Esophagus muscularis mucosa (tissue), 4 donors: ENCODE measurements at places on chromosomes 5 and 9. TPM values are rescaled to one million over a fixed set of nuclear protein-coding genes. Genes with fewer than 3 reads are reported as not detected.

Gene SREK1
- total RNA-seq: 43.1 TPM

Gene NR4A3
- 1.2 TPM for total RNA-seq

Gene TSSK1B
- not detected for total RNA-seq

Gene MARCOL
- total RNA-seq: not detected

Gene PTPN3
- 0.83 TPM for total RNA-seq

Gene RNF183
- not detected for total RNA-seq

Gene WDR55
- 21.2 TPM for total RNA-seq

Gene STX17
- total RNA-seq: 43.2 TPM

Gene TRMO
- 22.7 TPM for total RNA-seq

Gene MED22
- 40.7 TPM for total RNA-seq

Gene PFN3
- total RNA-seq: not detected

Gene MRRF
- 27.8 TPM for total RNA-seq

Gene MLLT3
- 30.7 TPM for total RNA-seq

Gene CCL27
- not detected for total RNA-seq

Gene GFI1B
- total RNA-seq: 0.17 TPM

Gene ABHD17B
- total RNA-seq: 15.9 TPM

Gene REXO4
- total RNA-seq: 15.0 TPM

Gene AHRR
- 0.42 TPM for total RNA-seq

Gene S1PR3
- 193 TPM for total RNA-seq

Gene CEL
- 0.42 TPM for total RNA-seq
